ENCODE measurements at places on chromosomes 3 and 15.

GRCh38 chr3:31422237-31422636, 110.5 kb upstream of the STT3B start:
- no peak for DNase-seq

GRCh38 chr15:81151389-81151788, 17.3 kb downstream of the CFAP161 start:
- no peak for DNase-seq

GRCh38 chr3:113038328-113038727, 47.5 kb downstream of the GTPBP8 start:
- DNase-seq = no peak

- no peak for DNase-seq
Measured at GRCh38 chr3:31343075-31343474, 189.7 kb upstream of the STT3B start.

GRCh38 chr15:101204739-101205535, 46.9 kb downstream of the CHSY1 start:
- DNase-seq = no peak

DNA sequence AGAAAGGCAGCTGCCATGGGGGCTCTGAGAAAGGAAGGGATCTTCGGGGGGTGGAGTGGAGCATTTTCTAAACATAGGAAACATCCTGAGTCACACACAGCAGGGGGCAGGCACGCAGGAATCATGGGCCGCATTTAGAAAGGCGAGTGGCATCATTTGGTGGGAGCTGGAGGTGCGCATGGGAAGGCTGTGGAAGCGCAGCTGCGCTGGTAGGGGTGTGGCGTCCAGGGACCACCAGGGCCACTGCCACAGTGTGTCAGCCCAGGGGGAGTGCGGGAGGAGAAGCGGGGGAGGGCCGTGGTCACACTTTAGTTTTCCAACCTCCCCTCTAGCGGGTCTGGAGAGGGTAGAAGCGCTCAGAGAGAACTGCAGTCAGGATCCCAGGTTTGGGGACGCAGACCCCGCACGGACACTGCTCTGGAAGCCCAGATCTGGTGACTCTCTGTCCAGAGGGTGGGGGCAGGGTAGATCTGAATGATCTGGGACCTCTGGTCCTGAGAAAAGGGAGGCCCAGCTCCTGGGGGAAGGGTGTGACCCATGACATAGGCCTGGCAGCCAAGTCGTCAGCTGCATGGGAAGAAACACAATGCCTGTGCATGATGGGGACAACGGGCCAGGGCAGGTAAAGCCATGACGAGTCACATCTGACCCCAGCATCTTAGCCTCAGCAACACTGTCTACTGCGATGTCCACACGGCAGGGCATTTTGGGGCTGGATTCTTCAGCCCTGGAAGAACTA, 88.0 kb upstream of the IQSEC1 start:
- peak; percentile 3 for DNase-seq

DNA sequence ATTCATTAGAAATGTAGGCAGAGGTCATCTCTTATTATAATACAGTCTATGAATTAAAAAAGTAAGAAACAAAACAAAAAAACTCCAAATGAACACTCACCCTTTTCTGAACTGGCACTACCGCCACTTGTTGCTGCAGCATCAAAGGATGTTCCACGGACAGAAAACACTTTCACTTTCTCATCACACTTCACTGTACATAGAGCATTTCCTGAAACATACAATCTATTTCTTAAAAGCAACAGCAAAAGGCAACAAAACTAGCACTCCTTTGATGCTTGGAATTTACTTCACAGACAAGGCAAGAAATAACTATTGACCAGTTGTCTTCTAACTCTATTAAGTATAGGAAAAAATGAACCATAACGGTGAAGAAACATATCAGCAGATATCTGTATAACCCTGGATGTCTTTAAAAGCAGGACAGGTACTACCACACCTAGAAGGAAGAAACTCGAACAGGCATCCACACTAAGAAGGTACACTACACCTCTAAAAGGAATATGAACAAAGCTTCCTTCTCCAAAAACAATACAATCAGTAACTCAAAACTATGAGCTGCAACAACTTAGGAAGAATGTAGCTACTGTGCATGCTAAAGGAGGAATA, 24.9 kb downstream of the ETFA start:
- DNase-seq = no peak

DNA sequence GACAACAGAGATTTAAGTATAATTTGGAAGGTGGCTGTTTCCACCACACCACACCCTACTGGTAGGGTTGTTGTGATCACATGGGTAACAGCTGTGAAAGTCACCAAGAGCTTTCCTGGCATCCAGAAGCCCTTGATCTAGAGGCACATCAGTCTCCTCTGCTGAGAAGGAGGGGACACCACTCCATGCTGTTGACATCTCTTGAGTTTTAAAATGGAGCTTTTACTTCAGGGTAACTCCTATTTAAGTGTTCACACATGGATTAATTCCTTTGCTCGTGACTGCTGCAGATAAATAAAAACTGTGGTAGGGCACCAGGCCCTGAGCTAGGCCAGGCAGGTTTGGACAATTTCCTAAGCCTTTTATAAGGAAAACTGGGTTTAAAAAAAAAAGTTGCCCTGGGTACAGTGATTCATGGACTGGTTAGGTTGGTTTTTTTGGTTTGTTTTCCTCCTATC, 7.5 kb downstream of the EXOSC7 start:
- no peak for DNase-seq

DNA sequence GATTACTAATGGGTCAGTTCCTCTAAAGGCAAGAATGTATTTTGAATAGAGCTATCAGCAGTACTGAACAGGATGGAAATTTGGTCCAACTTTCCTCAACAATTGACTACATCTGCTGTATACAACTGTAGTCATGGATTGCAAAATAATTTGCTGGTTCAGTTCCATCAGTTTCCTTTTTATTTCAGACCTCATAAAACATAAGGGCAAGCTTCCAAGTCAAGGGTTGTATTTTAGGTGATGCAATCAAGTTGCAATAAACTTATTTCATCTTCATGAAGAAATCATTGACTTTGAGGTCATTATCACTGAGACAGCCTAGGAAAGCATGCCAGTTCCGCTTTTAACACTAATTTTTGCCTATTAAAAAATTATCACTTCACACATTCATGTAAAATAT, 90.4 kb upstream of the TSEN2 start:
- no peak for DNase-seq

DNA sequence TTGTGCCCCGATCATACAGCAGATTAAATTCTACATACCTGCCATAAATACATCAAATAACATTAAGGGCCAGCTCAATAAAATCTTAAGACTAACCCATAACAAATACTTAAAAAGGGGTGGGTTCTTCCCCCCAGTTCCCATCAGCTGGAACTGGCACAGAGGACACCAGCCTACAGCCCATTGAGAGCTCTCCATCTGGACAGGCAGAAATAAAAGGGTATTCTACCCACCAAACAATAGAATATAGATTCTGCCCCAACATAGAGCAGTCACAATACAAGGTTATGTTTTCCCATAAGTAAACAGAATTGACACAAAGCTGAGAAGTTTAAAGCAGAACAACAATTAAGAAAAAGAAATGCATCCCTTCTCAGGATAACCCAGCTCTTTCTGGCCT, 11.9 kb downstream of the CPOX start:
- DNase-seq = no peak

- peak; percentile 40 for DNase-seq
Measured at GRCh38 chr3:121998030-121998580, 23.9 kb downstream of the ILDR1 start.

GRCh38 chr15:88337993-88338392, 81.5 kb upstream of the NTRK3 start:
- DNase-seq = no peak

- DNase-seq = no peak
Measured at GRCh38 chr15:48176112-48176511, 2.0 kb downstream of the MYEF2 start.

DNA sequence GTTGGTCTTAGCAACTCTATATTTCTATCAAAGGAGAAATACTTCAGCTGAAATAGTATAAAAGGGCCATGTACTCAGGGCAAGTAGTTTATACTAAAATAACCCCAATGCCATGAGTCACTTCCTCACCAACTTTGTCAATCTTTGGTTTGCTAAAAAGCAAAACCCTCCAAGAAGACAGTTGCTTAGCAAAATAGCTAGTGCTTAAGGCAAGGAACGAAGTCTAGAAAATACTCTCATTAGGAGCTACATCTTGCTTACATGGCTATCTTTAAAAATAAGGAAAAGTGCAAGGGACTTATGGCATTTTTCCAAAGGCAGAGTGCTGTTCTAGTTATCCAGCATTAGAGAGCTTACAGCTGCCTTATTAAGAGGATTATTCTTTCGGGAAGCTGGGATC, 28.4 kb downstream of the P3H2 start:
- DNase-seq = peak; percentile 57

DNA sequence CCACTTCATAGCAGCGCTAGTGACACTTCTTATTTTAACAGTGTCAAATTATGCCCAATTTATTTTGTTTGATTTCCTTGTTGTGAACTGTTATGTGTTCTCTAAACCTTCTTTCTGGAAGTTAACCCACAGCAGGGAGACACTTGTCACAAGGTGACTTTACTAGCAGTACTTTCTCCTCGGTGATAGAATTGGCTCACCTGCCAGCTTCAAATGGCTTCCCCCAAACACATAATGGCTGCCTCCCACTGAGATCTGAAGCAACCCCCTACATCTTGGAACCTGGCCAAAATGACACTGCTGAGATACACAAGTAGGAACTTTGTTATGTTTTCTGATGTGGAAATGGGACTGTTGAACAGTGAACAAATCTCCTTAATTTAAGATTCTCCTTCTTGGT, 238.8 kb upstream of the DPH6 start:
- no peak for DNase-seq

GRCh38 chr3:177994976-177995375, 541.3 kb upstream of the KCNMB2 start:
- DNase-seq = no peak

GRCh38 chr3:173819368-173819767, 421.8 kb downstream of the NLGN1 start:
- no peak for DNase-seq

GRCh38 chr3:56616478-56617006, 59.6 kb downstream of the CCDC66 start:
- no peak for DNase-seq

GRCh38 chr3:54889731-54890130, 38.1 kb downstream of the LRTM1 start:
- no peak for DNase-seq

- no peak for DNase-seq
Measured at GRCh38 chr3:179622023-179622422, 17.4 kb downstream of the NDUFB5 start.

DNA sequence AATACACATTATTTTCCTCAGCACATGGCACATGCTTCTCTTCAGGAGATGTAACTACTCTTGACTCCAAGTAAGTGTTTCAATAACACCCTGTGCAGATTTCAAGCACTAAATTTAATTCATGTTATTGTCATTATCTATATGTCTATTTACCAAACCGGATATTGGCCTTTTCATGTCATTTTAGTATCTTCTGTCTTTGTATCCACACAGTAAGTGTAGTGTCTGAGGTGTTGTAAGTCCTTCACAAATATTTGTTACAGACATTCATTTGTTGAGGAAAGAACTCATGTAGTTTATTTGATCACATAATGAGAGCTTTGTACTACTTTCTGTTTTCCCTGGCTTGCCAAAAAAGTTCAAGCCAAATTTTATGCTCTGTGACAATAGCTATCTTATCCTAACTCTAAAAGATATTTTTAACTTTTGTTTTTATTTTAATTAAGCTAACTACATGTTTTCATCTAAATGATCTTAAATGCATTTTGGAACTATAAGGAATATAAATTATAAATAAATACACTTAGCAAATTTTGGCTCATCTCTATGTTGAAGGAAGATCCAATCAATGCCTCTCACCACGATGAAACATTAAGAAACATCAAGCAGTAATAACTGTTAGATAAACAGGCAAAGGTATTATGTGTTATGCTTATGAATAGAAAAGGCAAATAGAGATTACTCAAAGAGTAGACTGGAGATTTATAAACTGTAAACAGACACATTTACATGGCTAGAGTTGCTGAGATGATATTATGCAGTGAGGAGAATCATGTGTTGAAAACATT, 48.3 kb downstream of the SPTSSB start:
- no peak for DNase-seq

DNA sequence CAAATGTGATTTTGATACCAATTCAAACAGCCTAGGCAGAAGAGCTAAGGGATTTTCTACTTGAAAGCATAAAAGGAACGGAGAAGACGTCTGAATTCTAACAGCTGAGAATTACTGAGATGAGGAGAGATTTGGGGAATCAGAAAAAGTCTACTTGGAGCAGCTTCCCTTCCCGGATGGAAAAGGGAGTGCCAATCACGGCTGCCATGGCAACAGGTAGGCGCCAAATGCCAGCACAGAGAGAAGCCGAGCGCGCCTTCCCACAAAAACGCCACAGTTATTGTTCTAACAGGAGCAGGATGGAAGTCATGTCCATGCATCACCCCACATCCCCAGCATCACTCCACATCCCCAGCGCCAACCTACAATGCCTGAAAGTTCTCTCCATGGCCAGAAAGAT, 63.5 kb upstream of the PRR20G start:
- DNase-seq = no peak

GRCh38 chr3:126558336-126559071, at the start of gene C3orf22:
TSS of gene C3orf22 (minus strand) at chr3:126558932. CDS start at chr3:126553390, 5,542 bp downstream.
- DNase-seq = no peak

DNA sequence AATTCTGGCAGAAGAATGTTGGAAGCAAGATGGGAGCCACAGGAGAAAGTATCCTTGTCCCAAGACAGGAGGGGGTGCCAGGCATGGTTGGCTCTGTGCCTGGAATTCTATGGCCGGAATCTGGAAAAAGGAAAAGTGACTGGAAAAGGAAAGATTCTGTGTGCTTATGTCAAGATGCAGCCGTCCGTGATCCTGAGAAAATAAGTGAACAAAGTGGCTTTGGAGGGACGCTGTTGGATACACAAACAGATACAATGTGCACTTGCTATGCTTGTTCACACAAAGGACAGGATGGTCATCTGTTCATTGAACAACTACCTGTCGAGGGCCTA, 28.5 kb upstream of the MUC20 start:
- no peak for DNase-seq

- no peak for DNase-seq
Measured at GRCh38 chr3:169382309-169382708, 281.2 kb downstream of the MECOM start.

DNA sequence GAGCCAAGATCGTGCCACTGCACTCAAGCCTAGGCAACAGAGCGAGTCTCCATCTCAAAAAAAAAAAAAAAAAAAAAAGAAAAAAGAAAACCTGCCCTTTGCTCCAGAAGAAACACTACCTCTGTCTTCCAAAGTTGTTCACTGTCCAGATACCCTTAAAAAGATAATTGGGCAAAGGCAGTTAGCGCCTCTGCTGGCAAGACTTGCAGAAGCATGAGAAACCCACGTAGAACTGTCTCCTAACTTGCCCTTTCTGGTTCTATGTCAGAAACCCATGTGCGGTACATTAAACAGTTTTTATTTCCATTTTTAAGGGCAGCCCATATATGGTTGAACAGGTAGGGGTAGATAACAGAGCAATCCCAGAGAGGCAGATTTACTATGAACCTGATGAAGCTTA, 1026.4 kb downstream of the ROBO2 start:
- no peak for DNase-seq

DNA sequence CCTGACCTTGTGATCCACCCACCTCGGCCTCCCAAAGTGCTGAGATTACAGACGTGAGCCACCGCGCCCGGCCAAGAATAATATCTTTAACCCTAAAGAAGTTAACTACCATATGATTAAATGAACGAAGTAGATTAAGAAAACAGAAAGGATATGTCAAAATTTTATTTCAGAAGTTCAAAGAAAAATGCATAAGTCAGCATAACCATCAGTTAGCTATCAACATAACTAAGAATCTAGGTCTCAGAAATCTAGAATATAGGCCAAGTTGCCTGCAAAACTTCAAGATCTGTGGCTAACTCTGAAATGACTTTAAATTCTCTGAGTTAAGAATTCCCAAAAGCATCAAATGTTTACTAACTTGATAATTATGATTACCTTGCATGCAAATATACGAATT, 38.0 kb downstream of the INO80 start:
- no peak for DNase-seq
